ENCODE measurements at places on chromosomes 2 and 18.

GRCh38 chr2:239835056-239835455 is 190.1 kb downstream of the NDUFA10 start:
- DNase-seq, result no peak

- no peak for DNase-seq
Observed at GRCh38 chr2:74510272-74510671, 2.8 kb upstream of the PCGF1 start.

DNA sequence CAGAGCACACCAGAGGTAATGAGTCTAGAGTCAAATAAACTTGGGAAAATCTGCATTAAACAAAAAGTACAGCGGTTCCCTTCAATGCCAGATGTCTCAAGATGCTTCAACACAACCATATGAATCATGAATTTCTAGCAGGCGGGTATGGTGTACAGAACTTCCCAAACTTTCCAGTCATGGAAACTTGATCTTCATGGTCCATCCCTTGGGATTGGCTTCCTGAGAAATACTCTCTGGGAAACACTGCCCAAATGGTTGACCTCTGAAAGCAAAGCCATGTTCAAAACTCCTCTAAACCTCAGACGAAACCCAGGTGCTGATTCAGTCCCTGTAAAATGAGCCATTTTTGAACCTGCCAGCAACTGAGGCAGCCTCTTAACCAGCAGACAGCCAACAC is 16.4 kb upstream of the TMEM247 start:
- DNase-seq, result no peak

DNA sequence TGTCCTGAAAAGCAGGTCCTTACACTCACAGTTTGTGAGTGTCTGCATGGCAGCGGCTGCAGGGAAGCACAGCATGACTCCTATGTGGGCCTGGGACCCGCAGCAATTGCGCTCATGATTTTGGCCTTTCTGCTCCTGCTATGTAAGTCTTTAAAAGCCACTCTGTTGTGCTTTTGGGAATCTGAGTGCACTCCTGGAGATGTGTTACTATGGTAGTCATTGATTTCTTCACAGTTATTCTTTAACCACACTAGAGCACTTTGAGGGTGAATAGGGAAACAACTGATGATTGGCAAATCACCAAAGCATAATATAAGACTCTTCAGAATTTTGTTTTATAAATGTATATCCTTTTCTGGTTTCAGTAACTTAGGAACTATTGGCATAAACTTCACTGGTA is 40.9 kb downstream of the DSG2 start:
- DNase-seq, result no peak

DNA sequence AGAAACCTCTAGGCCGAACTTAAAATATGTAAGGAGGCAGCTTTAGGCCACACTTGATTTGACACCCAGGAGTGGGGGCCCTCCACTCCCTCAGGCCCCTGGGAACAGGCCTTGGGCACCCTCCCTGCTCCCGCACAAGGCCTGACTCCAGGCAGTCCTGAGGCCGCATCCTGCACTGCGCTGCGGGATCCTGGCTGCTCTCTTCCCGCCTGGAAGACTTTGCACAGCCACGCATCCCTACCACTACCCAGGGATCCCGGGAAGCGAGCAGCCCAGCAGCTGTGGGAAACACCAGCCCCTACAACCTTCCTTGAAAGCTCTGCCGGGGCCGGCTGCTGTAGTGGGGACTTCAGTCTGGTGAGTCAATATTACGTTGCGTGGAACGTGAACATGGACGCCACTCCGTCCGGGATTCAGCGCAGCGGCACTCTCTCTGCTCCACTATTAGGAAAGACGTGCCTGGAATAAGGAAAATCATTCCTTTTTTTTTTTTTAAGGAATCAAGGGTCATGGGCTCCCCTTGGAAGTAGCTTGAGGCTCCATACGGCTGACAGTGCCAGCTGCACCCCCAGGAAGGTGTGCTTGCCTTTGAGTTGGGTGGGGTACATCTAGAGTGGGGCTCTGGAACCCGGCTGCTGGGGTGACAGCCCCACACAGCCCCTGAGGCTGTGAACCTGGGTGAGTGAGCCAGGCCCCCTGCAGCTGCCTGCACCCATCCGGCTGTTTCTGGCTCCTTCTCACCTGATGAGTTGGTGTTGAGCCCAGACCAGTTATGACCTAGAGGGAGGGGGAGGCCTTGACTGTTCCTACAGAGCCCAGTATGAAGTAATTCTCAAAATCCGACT is 119.2 kb upstream of the TMEM18 start:
- DNase-seq, result no peak

- DNase-seq, result no peak
Observed at GRCh38 chr2:15472876-15473275, 88.3 kb downstream of the NBAS start.

DNA sequence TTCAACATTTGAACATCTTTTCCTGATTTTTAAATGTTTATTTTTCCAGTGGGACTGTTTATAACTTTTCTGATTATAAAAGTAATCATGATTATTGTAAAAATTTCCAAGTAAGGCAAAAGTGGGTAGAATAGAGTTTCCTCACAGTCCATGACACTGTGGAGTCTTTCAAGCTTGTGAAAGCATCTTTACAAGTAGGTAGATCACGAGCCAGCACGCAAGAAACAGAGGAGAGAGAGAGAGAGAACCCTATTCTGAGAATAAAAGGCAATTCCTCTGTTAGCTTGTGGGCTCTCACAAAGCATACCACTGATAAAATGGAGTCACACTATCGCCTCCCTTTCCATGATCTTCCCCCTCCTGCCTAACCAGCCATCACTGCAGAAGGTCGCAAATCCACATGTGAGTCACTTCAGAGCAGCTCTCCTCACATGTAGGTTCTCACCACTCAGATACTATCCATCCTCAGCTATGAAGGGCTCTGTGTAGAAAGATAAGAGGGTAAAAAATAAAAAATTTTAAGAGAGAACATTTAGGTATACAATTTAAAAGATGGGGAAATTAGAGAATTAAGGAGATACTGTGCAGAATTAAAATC is 40.3 kb downstream of the AAK1 start:
- no peak for DNase-seq

- DNase-seq, result no peak
Observed at GRCh38 chr2:219442256-219443015, 7.8 kb downstream of the SPEG start.

- DNase-seq, result no peak
Observed at GRCh38 chr2:226445216-226445861, 354.3 kb downstream of the IRS1 start.

DNA sequence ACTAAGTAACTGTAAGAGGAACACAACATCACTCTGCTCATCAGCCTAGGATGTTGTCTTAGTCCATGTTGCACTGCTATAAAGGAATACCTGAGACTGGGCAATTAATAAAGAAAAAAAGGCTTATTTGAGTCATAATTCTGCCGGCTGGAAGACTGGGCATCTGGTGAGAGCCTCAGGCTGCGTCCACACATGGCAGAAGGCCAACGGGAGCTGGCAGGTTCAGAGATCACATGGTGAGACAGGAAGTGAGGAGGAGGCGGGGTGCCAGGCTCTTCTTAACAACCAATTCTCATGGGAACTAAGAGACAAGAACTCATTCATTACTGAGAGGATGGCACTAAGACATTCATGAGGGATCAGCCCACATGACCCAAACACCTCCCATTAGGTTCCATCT is 46.8 kb downstream of the EPG5 start:
- DNase-seq, result peak; percentile 65

DNA sequence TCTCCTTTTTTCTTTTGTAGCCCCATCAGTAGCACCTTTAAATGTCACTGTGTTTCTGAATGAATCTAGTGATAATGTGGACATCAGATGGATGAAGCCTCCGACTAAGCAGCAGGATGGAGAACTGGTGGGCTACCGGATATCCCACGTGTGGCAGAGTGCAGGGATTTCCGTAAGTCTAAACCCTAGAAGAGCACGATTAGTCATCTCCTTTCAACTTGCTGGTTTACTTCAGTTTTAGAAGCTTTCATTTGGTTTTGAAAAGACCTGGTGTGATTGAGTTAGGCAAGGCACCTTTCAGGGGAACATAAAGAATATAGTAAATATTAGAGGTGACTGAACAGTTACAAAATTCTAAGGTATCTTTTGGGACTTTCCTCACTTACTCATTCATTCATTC is 72.2 kb upstream of the TMEM87B start:
- DNase-seq, result no peak

- DNase-seq, result no peak
Observed at GRCh38 chr18:30982285-30982992, 60.1 kb downstream of the DSC3 start.

GRCh38 chr2:107263628-107264027 is 377.7 kb upstream of the ST6GAL2 start:
- DNase-seq, result no peak

DNA sequence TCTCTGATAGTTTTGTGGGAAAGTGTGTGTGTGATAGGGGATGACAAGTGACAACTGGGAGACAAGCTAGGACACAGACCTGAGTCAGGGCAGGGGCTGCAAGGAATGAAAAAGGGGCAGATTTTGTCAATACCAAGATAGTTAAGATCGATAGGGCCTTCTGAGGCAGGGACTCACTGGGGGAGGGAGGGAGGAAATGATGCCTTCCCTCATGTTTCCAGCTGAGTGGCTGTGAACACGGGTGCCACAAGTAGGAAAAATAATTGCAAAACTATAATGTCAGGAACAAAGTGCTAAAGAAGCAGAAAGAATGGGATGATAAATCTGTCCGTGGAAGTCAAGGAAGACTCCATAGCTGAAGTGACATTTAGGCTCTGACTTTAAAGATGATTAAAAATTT is 24.2 kb downstream of the CDH2 start:
- DNase-seq, result no peak

DNA sequence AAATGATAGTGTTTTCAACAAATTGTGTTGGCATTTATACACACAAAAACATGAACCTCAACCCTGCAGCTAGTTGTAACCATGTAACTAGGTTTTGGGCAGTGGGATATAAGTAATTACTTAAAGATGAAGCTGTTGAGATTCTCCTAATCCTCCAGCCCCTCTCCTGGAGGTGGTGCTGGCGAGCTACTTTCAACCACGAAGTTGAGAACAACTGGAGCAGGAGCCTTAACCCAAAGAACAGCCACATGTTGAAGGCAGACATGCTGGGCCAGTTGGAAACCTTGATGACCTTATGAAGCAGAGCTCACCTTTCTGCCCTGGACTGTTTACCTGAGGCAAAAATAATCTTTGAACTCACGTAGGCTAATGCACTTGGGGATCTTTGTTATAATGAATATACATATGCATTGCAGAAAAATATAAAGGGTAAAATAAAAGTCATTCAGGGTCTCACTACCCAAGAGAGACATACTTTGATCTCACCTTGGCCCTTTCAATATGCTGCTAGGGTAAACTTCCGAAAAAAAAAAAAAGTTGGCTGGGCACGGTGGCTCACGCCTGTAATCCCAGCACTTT is 89.6 kb upstream of the NPAS2 start:
- DNase-seq, result no peak

DNA sequence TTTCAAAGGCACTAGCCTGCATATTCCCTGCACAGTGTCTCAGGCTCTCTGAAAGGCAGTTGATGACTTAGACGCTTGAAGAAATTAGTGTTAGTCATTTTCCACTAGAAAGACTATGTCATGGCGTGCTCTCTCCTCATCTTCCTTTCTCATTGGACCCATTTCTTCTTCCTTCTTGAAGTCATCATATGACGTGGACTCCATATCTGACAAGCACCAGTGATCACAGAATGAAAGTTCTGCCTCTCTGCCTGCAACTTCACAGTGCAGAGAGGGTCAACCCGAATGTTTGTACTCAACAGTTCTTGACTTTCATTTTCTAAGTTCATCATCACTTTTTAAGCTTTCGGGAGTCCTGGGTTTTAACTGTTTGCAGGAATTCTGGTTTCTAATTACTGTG is 63.7 kb upstream of the CYRIA start:
- no peak for DNase-seq

All from NCI-H1105 (cell line).